Calu3 (cell line): ENCODE measurements at places on chromosomes 7 and 10. TPM values are rescaled to one million over a fixed set of nuclear protein-coding genes. Genes with fewer than 3 reads are reported as not detected.

The PDE6C gene
- total RNA-seq: not detected in 2 replicates

DNA sequence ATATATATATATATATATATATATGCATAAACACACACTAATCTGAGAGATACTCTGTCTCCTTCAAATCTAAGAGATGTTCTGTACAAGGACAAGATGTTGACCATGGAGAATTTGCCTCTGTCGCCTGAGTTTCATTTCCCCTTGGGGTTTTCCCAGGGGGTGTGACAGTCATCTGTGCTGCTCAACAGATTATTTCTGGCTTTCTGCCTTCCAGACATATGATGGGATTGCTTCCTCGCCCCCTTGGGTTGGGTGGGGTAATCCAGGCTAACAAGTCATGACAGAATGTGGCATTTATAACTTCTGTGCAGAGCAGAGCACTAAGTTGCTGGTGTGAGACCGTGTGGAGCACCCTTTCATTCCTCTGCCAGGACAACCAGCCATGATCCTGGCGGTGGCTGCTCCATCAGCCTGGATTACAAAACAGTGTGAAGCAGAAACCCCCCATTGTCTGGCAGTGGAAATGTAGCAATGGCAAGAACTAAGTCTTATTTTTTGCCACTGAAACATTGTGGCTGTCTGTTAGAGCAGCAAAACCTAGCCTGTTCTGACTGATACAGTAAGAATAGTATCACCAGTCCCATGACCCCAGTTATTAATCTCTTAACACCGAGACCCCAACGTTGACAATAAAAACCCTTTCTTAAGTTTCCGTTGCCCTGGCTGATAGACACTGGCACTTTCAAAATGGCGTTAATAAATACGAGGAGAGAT, 13.7 kb upstream of the USP6NL start:
- H3K27me3 ChIP-seq: no peaks in the 10 kb centered on the region
- DNase-seq: no peak
- H3K4me1 ChIP-seq: no peaks in the 10 kb centered on the region
- H3K36me3 ChIP-seq: no peaks in the 10 kb centered on the region

The C10orf71 gene
- total RNA-seq: not detected in 2 replicates

GRCh38 chr7:88357781-88358525, 51.3 kb upstream of the STEAP4 start:
- H3K4me1 ChIP-seq: no peaks in the 10 kb centered on the region
- no peak overlapping the region for H3K27ac ChIP-seq
- H3K36me3 ChIP-seq: no peaks in the 10 kb centered on the region
- no peak overlapping the region for H3K4me3 ChIP-seq
- H3K27me3 ChIP-seq: no peaks in the 10 kb centered on the region

The PTN gene
- 0.35 and 0.54 TPM in 2 replicates for total RNA-seq

DNA sequence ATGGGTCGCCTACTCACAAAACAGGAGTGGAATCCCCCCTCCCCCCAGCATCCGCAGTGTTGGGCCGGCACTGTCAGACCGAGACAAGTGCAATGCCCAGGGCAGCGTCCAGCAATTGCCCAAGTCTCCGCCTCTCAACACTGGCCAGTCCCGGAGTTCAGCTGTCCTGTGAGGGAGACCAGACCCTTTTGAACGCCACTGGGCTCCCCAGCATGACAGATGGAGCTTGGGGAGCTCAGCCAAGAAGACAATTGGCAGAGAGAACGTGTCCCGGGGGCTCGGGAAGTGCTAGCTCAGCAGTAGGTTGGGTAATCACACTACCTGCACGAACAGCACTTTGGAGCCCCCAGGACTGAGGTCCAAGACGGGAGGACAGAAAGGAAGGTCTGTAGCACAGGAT, 4.7 kb downstream of the COPS6 start:
- peaks cover 17% of the 10 kb centered on the region for H3K4me1 ChIP-seq
- H3K27ac ChIP-seq: no peak overlapping the region
- H3K27me3 ChIP-seq: no peaks in the 10 kb centered on the region
- no peak overlapping the region for H3K4me3 ChIP-seq
- H3K36me3 ChIP-seq: peaks cover 91% of the 10 kb centered on the region

The SPDYE3 gene
- total RNA-seq: not detected in 2 replicates

The FRMPD2 gene
- total RNA-seq: 1.9 and 2.0 TPM in 2 replicates

DNA sequence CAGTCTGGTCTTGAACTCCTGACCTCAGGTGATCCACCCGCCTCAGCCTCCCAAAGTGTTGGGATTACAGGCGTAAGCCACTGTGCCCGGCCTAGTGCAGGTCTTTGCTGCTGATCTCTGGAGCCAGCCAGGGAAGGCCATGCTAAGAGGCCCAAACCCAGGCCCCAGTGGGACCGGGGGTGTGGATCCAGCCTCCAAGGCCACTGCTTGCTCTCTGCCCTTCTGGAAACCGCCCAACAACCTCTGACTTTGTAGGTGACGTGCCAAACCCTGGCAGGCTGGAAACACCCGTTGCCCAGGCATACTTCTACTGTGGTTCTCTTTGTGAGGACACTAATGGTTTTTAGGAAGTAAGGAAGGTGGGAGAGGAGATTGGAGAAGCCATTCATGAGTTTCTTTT, 83.5 kb upstream of the GNA12 start:
- no peak overlapping the region for H3K4me3 ChIP-seq
- peaks cover 35% of the 10 kb centered on the region for H3K36me3 ChIP-seq
- no peak overlapping the region for H3K27ac ChIP-seq
- no peaks in the 10 kb centered on the region for H3K4me1 ChIP-seq

DNA sequence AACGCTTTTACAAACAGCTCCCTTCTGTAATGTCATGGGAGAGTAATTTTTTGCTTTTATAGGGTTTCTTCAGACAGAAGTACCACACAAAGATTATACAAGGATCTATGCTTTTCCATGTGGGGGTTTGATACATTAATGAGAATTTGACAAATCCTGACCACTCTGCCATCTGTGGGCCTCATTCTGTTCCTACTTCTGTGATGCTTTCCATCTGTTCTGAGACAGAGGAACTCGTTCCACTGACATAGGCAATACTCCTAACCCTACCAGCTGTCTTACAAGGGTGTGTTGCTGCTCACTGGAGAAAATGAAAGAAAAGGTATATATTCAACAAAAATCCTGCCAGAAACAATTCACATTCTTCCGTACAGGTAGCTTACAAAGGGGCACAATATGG, 59.4 kb upstream of the NAMPT start:
- no peak for DNase-seq
- no peak overlapping the region for H3K4me3 ChIP-seq
- H3K27me3 ChIP-seq: no peaks in the 10 kb centered on the region
- H3K36me3 ChIP-seq: peaks cover 27% of the 10 kb centered on the region
- peaks cover 42% of the 10 kb centered on the region for H3K4me1 ChIP-seq

DNA sequence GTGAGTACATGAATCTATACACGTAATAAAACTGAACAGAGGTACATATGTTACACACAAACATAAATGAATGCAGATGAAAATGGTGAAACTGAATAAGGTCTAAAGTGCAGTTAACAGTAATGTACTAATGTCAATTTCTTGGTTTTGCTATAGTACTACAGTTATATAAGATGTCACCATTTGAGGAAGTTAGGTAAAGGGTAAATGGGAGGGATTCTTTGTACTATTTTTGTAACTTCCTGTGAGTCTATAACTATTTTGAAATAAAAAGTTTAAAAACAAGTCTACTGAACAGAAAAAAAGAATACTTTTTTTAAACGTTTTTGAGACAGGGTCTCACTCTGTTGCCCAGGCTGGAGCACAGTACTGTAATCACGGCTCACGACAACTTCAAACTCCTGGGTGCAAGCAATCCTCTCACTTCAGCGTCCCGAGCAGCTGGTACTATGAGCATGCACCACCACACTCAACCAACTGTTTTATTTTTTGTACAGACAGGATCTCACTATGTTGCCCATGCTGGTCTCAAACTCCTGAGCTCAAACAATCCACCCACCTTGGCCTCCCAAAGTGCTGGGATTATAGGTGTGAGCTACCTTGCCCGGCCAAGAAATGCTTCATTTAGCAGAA, 71.5 kb downstream of the WAPL start:
- DNase-seq: no peak

DNA sequence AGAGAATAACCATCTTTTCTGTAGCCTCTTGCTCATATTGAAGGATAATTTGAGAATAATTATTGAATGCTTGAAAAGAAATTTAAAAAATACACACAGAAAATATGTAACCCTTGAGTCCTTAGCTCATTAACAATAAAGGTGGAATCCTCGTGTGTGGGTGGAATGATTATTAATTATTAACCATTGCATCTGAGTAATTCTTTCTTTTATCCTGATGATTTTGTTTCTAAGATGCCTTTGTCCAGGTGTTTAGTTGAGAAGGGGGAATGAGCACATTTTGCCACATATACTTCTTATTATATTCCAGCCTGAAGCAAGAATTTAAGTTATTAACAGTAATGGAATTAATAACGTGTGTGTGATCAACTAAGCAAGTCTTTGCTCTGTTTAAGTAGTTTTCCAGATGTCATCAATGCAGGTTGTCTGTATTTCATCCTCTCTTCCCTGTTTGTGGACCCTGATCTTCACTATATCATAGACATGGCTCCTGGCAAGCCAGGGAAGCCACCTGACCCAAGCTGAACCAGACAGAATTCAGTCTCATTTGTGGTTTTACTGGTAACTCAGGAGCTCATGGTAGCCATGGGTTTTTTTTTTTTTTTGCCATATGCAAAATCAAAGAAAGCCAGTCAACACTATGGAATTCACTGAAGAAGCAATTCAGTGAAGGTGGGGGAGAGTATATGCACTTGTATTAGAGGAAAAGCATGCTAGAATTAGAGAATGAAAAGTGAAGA, 144.3 kb downstream of the KIF20B start:
- no peak for DNase-seq
- H3K36me3 ChIP-seq: no peaks in the 10 kb centered on the region
- H3K27me3 ChIP-seq: no peaks in the 10 kb centered on the region
- H3K27ac ChIP-seq: peak overlapping the region; percentile 35
- peak overlapping the region; percentile 33 for H3K4me3 ChIP-seq

The PTPRZ1 gene
- 4.9 and 5.8 TPM in 2 replicates for total RNA-seq

The SLC29A3 gene
- total RNA-seq: 5.9 and 7.7 TPM in 2 replicates

DNA sequence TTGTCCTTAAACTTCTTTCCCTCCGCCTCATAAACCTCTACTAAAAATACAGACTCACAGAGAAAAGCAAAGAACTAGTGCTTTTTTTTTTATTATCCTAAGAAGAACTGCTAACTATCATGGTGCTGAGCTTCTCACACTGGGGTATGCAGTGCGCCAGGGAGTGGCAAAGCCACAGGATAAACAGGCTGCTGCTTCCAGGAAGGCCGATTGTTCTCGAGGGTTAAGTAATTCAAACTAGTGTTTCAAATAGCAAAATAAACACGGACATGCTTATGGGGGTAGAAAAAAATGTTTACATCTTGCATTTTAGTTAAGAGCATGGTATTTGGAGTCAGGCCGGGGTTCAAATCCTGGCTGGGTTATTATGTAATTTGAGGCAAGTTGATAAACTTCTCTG, 157.0 kb downstream of the TAX1BP1 start:
- H3K4me3 ChIP-seq: peak overlapping the region; percentile 2
- H3K27ac ChIP-seq: peak overlapping the region; percentile 15
- H3K27me3 ChIP-seq: no peaks in the 10 kb centered on the region
- H3K36me3 ChIP-seq: no peaks in the 10 kb centered on the region

The OGDHL gene
- total RNA-seq: 0.24 and 1.0 TPM in 2 replicates

DNA sequence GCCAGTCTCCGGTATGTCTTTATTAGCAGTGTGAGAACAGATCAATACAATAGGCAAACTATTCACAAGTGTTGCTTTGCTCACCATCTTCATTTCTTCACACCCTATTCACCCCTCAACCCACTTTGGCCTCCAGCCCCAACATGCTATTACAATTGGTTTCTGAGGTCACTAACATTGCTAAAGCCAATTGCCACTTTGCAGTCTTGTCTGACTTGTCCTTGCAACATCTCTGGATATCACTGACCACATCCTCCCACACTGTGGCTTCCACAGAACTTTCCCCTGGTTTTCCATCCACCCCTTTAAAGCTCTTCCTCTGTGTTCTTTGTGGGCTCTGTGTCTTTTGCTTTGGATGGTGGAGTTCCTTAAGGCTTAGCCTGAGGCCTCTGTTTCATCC, 5.2 kb upstream of the APBB1IP start:
- no peaks in the 10 kb centered on the region for H3K27me3 ChIP-seq
- H3K36me3 ChIP-seq: no peaks in the 10 kb centered on the region
- H3K4me1 ChIP-seq: peaks cover 19% of the 10 kb centered on the region

The MIOS gene
- total RNA-seq: 38.2 and 46.5 TPM in 2 replicates

The LIPN gene
- not detected in 2 replicates for total RNA-seq

GRCh38 chr7:115097175-115097671, 175.3 kb downstream of the MDFIC start:
- no peaks in the 10 kb centered on the region for H3K27me3 ChIP-seq
- peaks cover 65% of the 10 kb centered on the region for H3K4me1 ChIP-seq
- peak; percentile 5 for DNase-seq

- H3K36me3 ChIP-seq: no peaks in the 10 kb centered on the region
- no peaks in the 10 kb centered on the region for H3K4me1 ChIP-seq
- H3K4me3 ChIP-seq: no peak overlapping the region
- no peak overlapping the region for H3K27ac ChIP-seq
Measured at GRCh38 chr7:101985057-101985902, 167.9 kb downstream of the CUX1 start.

- H3K4me3 ChIP-seq: no peak overlapping the region
- no peak overlapping the region for H3K27ac ChIP-seq
- no peaks in the 10 kb centered on the region for H3K36me3 ChIP-seq
- peaks cover 1% of the 10 kb centered on the region for H3K4me1 ChIP-seq
Measured at GRCh38 chr7:106757846-106758245, 96.9 kb upstream of the CCDC71L start.

DNA sequence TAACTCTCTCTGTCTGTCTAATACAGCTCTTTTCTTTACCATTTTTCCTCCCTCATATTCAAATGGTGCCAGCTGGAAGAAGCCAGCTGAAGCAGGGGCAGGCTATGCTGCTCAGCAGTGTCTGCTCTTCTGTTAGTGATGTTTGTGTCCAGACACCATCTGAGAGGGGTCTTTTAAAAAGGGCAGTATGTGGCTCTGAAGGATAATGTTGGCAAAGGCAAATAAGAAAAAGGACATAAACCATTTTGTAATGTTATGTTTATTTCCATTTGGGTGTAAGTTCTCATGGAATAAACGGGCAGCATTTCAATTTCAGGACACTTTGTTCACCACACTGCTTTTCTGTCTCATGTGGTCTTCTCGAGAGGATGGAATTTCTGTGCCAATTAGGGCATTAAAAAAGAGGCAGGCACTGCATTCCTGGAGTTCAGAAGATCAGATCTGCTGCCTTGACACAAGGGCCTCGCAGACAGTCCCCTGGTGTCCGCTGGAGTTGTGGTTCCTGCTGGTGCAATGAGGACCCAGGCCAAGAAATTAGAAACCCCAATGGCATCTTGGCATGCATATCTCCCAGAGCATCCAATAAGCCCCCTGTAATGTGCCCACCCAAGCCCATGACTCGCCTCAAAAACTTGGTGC, 109.0 kb upstream of the ELMO1 start:
- H3K36me3 ChIP-seq: no peaks in the 10 kb centered on the region
- DNase-seq: no peak
- H3K27me3 ChIP-seq: no peaks in the 10 kb centered on the region

DNA sequence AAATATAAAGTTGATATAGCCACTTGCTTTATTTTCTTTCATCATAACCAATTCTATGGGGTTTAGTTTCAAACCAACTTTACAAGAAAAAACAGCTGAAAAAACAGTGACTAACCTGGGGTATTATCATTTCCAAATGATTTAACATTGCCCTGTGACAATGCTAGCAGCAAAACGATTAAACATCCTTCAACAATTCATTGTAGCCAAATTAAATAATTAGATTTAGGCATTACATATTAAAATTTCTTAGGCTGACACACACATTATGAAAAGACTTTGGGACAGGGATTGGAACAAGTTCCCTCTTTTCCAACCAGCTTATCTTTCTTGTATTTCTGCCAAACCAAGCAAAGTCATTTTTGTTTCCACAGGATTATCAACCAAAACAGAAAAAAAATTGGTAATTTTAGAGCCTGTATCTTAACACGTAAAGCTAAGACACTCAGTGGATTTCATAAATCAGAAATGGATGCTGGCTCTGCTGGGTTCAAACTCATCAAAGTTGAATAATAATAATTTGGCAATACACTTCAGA, 84.0 kb downstream of the SEMA3D start:
- peaks cover 5% of the 10 kb centered on the region for H3K36me3 ChIP-seq
- H3K4me3 ChIP-seq: no peak overlapping the region
- H3K27me3 ChIP-seq: no peaks in the 10 kb centered on the region
- peaks cover 30% of the 10 kb centered on the region for H3K4me1 ChIP-seq
- no peak for DNase-seq
